ENCODE measurements at places on chromosomes 6 and 20.

- no peak for DNase-seq
Measured at GRCh38 chr6:129492260-129492659, 217.7 kb downstream of the ARHGAP18 start.

GRCh38 chr6:154579485-154579884, 69.0 kb upstream of the CNKSR3 start:
- DNase-seq, result no peak

DNA sequence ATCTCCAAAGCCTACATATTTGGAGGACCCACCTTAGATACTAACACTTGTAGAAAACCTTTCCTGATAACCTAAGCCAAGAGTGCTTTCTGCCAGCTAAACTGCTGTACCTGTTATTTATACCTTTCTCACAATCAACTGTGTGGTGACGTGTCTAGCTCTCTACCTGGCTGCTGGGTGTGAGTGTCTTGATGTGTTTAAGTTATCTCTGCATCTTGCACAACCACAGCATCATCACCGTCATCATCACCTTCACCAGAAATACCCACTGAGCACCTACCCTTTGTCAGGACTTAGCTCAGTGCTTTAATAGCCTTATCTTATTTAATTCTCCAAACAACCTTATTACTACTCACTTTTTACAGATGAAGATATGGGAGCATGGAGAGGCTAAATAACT, 431.3 kb downstream of the MAFB start:
- DNase-seq, result no peak

DNA sequence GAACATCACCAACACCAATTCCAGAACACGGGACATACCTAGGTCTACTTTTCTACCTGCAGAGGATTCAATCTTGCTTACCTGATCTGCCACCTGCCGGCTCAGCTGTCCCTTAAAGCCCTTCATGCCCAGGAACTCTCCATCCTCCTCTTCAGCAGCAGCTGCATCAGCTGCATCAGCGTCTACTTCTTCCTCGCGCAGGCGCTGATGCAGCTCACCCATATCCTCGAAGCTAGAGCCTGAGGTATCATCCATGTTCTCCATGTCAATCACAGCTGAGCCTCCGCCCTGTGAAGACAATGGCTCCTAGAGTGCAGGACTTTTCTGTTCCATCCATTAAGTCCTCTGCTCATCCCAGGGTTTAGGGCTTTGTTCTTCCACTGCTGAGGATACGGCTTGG, 918 bp downstream of the YIPF3 start:
- DNase-seq, result no peak

All from activated naive CD4-positive, alpha-beta T cell treated with Interleukin-2 at 50 U/mL for 16 hours (primary cell).